IMR-90 (cell line): ENCODE measurements at places on chromosomes 2 and 18. TPM values are rescaled to one million over a fixed set of nuclear protein-coding genes. Genes with fewer than 3 reads are reported as not detected.

Gene TMEM169
- 0.54 and 0.83 TPM in 2 replicates for total RNA-seq

Gene L3MBTL4
- under 0.01 TPM in 1 of 2 replicates, not detected in the other for total RNA-seq

Gene TMEM37
- total RNA-seq = under 0.01 TPM in 1 of 2 replicates, not detected in the other

Gene YIPF4
- 3.6 and 15.8 TPM in 2 replicates for total RNA-seq

Gene C1QL2
- total RNA-seq = not detected in 2 replicates

Gene DLX1
- 0.36 and 1.1 TPM in 2 replicates for total RNA-seq

Gene CHRND
- not detected in 2 replicates for total RNA-seq

Gene RAX
- not detected in 2 replicates for total RNA-seq

Gene LRP1B
- total RNA-seq = under 0.01 TPM in 2 replicates

Gene LINC00305
- total RNA-seq = not detected in 2 replicates

Gene PRKAG3
- not detected in 2 replicates for total RNA-seq

Gene CCNYL1
- total RNA-seq = 5.4 and 6.7 TPM in 2 replicates

Gene PMS1
- 10.6 and 20.0 TPM in 2 replicates for total RNA-seq

Gene PIKFYVE
- 31.4 and 34.6 TPM in 2 replicates for total RNA-seq

Gene C2orf81
- total RNA-seq = under 0.01 and 0.18 TPM in 2 replicates

Gene TRIM43
- not detected in 2 replicates for total RNA-seq

Gene LDLRAD4
- not detected in 2 replicates for total RNA-seq

Gene RND3
- 331 and 449 TPM in 2 replicates for total RNA-seq

Gene GRHL1
- 0.18 and 0.56 TPM in 2 replicates for total RNA-seq

Gene BABAM2
- 16.7 and 23.1 TPM in 2 replicates for total RNA-seq

Gene MTCL1
- 29.0 and 38.6 TPM in 2 replicates for total RNA-seq
